ENCODE measurements at places on chromosomes 16 and 17. TPM values are rescaled to one million over a fixed set of nuclear protein-coding genes. Genes with fewer than 3 reads are reported as not detected.

NOS2 gene
- total RNA-seq = not detected

DPEP2 gene
- total RNA-seq = 2.6 TPM

CORO6 gene
- total RNA-seq = 6.4 TPM

SMARCE1 gene
- total RNA-seq = 125 TPM

NEUROD2 gene
- not detected for total RNA-seq

SLC9A5 gene
- 5.1 TPM for total RNA-seq

CHRNB1 gene
- 7.0 TPM for total RNA-seq

FOXL1 gene
- total RNA-seq = 0.05 TPM

CMTM1 gene
- 12.5 TPM for total RNA-seq

KRTAP4-9 gene
- total RNA-seq = not detected

PIMREG gene
- total RNA-seq = 8.0 TPM

KCNJ2 gene
- not detected for total RNA-seq

ABCA3 gene
- 10.0 TPM for total RNA-seq

PLCD3 gene
- 4.3 TPM for total RNA-seq

TOP2A gene
- 161 TPM for total RNA-seq

PSMC3IP gene
- total RNA-seq = 27.6 TPM

SLX4 gene
- 10.8 TPM for total RNA-seq

FOXJ1 gene
- not detected for total RNA-seq

ACSM5 gene
- total RNA-seq = not detected

C17orf50 gene
- total RNA-seq = not detected

EXOC3L1 gene
- 0.34 TPM for total RNA-seq

C17orf67 gene
- 3.1 TPM for total RNA-seq

GABARAPL2 gene
- total RNA-seq = 69.5 TPM

LRRC45 gene
- 37.6 TPM for total RNA-seq

LGALS9B gene
- not detected for total RNA-seq

TBC1D26 gene
- not detected for total RNA-seq

NLRP1 gene
- total RNA-seq = 26.0 TPM

KRTAP4-5 gene
- not detected for total RNA-seq

CCDC200 gene
- 0.47 TPM for total RNA-seq
